Lower lobe of right lung (tissue), 2 donors: ENCODE measurements at places on chromosomes 4 and X. TPM values are rescaled to one million over a fixed set of nuclear protein-coding genes. Genes with fewer than 3 reads are reported as not detected.
A peak's percentile ranks its signal among the peaks of the same experiment; 100 is the strongest.

- DNase-seq, result no peak
Observed at GRCh38 chr4:146407257-146407656, 114.5 kb downstream of the SLC10A7 start.

The CXorf65 gene
- total RNA-seq, result not detected

DNA sequence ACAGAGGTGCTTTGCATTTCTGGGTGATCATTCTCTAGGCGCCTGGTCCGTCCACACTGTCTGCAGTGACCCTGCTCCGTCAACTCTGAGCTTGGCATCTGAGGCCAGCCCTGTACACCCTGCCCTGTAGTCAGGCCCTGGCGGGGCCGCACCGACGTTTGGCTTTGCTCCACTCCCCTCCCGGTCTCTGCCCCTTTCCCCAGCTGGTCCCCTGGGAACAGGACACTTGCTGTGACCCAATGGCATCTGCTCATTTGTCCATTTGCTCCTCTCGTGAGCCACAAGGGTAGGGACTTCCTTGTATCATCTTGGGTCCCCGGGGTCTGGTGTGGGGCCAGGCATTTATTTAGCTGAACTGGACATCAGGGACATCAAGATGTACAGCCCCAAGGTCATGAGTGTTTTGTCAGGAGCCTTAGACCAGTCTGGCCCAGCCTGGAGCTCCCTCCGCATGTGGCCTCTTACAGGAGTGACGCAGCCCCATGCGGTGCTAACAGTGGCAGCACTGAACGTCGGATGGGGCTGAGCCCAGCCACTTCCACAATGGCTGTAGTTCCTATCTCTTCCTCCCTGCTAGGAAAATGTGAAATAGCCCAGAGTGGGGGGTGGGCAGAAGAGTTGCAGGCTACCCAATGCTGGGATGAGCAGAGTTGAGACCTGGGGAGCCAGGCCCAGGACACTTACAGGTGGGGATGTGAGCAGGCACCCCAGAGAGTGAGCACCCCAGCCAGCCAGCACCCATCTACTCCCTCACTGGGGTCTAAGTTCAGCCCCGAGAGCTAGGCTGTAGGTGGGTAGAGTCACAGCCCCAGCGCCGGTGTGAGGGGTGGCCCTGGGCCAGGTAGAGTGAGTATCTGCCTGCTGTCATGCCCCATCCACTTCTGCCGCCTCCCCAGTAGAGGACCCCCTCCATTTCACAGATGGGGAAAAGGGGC is 2.0 kb upstream of the SH3BP2 start:
- DNase-seq, result peak; percentile 49

The SCRG1 gene
- total RNA-seq, result 0.32 TPM

The UGT2B10 gene
- total RNA-seq, result not detected

GRCh38 chr4:43835869-43836268 is 612.7 kb downstream of the KCTD8 start:
- DNase-seq, result no peak

The SLC25A6 gene
- 335 TPM for total RNA-seq

The ARMCX5 gene
- total RNA-seq, result 11.3 TPM

GRCh38 chr4:23779839-23780238 is 110.0 kb downstream of the PPARGC1A start:
- DNase-seq, result no peak

GRCh38 chr4:139419388-139419914 is 34.5 kb upstream of the RAB33B start:
- no peak for DNase-seq

DNA sequence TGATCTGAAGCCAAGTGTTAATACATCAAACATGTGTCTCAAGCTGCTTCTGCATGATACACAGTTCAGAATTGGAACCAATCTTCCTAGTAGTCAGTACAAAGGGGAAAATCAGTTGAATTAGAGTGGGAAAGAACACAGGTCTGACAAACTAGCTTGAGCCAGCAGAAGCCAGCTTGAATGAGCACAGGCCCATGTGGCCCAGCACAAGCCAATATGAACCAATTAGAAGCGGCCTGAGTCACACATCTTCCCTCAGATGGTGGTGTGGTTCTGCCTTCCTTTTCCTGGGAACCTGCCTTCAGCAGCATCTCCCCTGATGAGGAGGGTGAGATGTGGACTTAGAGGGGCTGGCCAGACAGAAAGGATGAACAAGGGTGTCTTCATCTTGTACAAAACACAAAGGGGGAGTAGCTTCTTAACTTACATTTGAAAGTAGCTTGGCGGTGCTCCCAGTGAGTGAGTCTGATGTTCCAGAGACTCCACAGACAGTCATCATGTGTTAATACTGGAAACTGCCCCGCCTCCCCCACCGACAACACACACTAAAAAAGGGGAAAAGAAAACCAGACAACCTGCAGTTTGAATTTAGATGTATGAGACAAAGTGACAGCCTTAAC is 72.0 kb downstream of the FRMPD4 start:
- DNase-seq, result no peak

The FBXW7 gene
- total RNA-seq, result 39.6 TPM

DNA sequence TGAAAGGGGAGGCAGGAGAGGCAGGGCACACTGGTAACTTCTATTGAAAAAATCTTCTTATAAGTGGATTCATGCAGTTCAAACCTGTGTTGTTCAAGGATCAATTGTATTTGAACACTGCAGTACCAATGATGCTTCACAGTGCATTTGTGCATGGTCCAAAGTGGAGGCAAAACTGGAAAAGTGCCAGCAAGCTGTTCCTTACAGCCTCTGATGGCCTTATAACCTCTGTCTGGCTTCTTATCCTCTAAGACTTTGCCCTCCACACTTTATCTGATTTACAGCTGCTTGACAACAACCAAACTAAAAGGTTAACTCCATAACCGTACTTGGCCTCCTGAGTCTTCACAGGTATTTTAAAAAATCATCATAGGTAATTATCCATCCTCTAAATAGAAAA is 40.4 kb downstream of the MAGEB17 start:
- DNase-seq, result no peak

The DOCK11 gene
- total RNA-seq, result 76.2 TPM

The GAB3 gene
- total RNA-seq, result 17.4 TPM

The SORCS2 gene
- total RNA-seq, result 5.8 TPM

GRCh38 chr4:61200916-61201526 is 895 bp downstream of the ADGRL3 start:
- DNase-seq, result no peak

- no peak for DNase-seq
Observed at GRCh38 chr4:173807347-173807746, 277.3 kb upstream of the HAND2 start.

- no peak for DNase-seq
Observed at GRCh38 chr4:13559413-13559812, 15.1 kb upstream of the NKX3-2 start.

GRCh38 chrX:83588409-83588808 is 80.3 kb downstream of the POU3F4 start:
- no peak for DNase-seq

GRCh38 chr4:183550345-183551093 is 45.7 kb downstream of the ING2 start:
- DNase-seq, result no peak

GRCh38 chr4:100842856-100843255 is 325.0 kb upstream of the EMCN start:
- no peak for DNase-seq

The EOLA1 gene
- 19.8 TPM for total RNA-seq

DNA sequence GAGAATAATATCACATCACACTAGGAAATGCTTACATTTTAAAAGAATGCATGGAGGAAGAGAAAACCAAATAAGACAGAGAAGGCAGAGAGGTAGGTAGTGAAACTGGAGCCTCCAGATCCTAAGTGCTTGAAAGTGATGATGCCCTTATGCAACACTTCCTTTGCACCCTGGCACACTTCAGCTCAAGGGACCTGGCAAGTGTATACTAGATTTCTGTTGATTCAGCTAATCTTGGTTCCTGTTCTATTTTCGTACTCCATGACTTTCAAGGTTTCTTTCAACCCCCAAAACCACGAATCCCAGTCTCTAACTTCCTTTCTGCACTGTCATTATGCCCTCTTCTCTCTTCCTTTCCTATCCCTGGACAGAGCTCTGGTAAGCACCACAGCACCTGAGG is 36.9 kb upstream of the SH3KBP1 start:
- no peak for DNase-seq

- no peak for DNase-seq
Observed at GRCh38 chr4:54976682-54977081, 148.7 kb downstream of the KDR start.

GRCh38 chrX:143206966-143207365 is 181.2 kb downstream of the SPANXN4 start:
- DNase-seq, result no peak

The RASL11B gene
- 0.41 TPM for total RNA-seq

The TLR10 gene
- 1.2 TPM for total RNA-seq

GRCh38 chr4:13092702-13093101 is 391.4 kb downstream of the RAB28 start:
- DNase-seq, result no peak

- DNase-seq, result no peak
Observed at GRCh38 chr4:107991945-107992630, 2.4 kb downstream of the HADH start.

DNA sequence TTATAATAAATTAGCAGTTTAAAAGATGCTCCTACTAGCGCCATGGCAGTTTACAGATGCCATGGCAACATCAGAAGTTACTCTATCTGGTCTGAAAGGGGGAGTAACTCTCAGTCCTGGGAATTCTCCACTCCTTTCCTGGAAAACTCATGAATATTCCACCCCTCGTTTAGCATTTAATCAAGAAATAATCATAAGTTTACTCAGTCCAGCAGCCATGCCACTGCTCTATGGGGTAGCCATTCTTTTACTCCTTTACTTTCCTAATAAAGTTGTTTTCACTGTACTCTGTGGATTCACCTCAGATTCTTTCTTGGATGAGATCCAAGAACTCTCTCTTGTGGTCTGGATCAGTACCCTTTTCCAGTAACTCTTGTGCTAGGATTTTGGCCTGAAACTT is 52.3 kb downstream of the GUCY1B1 start:
- no peak for DNase-seq

The FRMD7 gene
- not detected for total RNA-seq

GRCh38 chr4:126894963-126895362 is 737.8 kb upstream of the INTU start:
- no peak for DNase-seq

DNA sequence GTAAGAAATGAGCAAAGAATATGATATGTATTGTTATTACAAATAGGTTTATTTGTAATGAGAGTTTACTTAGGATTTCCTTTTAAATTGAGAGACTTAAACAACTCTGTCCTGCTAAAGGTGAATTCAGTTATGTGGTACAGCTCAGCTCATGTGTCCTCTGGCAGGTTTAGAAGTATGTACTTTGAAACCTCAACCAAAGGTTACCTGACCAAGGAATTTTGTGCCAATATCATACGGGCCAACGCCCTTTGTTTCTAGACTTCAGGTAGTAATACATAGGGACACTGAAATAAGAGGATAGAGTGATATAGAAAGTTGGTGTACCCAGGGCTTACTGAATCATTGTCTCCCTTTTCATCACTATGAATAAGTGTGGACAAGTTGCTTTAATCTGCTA is 25.7 kb downstream of the SLAIN2 start:
- no peak for DNase-seq

The GATA1 gene
- 1.2 TPM for total RNA-seq

The GPRASP3 gene
- 4.5 TPM for total RNA-seq

DNA sequence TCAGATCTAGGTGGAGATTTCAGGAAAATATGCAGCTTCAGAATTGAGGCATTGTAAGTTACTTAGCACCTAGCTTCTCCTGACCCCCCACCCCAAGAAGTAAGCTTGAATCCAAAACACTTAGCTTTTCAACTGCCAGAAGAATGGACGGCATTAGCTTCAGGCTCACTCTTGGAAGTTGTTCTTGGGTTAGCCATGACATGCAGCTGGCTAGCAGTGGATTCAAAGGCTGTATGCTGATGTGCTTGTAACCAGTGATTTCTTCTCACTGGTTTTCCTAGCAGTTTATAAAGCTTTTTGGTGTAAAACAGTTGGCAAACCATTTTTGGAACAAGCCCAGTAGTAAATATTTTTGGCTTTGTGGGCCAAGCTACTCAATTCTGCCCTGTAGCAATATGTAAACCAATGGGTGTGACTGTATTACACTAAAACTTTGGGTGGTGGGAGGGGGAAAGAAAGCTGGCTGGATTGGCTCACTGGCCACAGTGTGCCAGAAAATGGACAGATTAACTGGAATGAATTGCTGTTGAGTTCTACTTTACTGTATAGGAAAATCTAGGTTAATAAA is 85.6 kb downstream of the SHROOM2 start:
- DNase-seq, result no peak

- DNase-seq, result no peak
Observed at GRCh38 chrX:7514871-7515599, 327.9 kb upstream of the VCX start.

DNA sequence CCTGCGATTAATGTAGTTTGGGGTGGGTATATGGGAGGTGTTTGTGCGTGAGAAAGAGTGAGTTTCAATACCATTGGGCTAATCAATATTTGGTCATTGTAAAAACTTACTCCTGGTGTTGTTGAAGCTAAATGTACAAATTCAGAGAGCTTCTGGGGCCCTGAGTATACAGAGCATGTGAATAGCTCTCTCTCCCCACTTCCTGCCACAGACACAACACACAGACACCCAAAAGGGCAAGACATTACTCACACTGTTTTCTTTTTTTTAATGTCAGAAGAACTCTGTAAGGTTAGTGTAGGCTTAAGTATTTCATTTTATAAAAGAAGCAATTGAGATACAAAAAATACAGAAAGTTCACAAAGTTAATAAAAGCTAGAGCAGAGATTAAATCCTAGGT is 151.3 kb upstream of the KCNIP4 start:
- no peak for DNase-seq

GRCh38 chr4:47639531-47639930 is 154.5 kb downstream of the ATP10D start:
- no peak for DNase-seq

GRCh38 chrX:15059474-15059873 is 186.3 kb downstream of the MOSPD2 start:
- no peak for DNase-seq

The MAGEE1 gene
- 2.7 TPM for total RNA-seq

The SRD5A3 gene
- 21.1 TPM for total RNA-seq
